NCI-H2081 (cell line): ENCODE measurements at places on chromosomes 4 and X.

DNA sequence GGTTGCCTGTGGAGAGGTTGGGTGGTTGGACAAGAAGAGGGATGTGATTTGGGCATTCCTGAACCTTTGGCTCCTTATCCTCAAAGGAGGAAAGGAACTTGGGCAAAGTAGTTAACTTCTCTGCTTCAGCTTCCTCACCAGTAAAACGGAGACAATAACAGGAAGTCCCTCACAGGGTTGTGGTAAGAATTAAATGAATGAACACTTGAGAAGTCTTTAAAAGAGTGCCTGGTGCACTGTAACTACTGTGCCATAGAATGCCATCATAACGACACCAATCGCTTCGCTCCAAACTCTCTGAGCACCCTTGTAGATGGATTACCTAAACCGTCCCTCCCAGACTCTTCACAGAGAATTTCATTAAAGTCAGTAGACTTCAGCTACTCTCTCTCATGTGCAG lies 10.5 kb downstream of the ZCCHC18 start:
- no peak for DNase-seq

DNA sequence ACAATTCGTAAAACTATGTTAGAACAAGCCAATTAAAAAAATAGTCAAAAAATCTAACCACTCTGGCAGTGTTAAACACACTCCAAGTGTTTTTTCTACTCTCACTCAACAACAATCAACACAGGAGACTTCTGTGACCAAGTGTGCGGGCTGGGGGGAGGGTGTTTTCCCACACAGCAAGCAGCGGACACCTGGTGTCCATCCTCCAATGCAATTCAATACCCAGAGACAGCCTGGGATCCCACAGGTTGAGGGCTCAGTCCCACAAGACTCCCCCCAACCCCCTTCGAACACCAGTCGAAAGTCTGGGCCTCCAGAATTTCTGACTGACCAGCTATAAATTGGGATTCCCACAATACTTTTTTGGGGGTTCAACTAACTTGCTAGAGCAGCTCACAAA lies 8.3 kb upstream of the PIM2 start:
- DNase-seq: no peak

- DNase-seq: no peak
Measured at GRCh38 chrX:49618574-49618973, 19.8 kb downstream of the GAGE1 start.

DNA sequence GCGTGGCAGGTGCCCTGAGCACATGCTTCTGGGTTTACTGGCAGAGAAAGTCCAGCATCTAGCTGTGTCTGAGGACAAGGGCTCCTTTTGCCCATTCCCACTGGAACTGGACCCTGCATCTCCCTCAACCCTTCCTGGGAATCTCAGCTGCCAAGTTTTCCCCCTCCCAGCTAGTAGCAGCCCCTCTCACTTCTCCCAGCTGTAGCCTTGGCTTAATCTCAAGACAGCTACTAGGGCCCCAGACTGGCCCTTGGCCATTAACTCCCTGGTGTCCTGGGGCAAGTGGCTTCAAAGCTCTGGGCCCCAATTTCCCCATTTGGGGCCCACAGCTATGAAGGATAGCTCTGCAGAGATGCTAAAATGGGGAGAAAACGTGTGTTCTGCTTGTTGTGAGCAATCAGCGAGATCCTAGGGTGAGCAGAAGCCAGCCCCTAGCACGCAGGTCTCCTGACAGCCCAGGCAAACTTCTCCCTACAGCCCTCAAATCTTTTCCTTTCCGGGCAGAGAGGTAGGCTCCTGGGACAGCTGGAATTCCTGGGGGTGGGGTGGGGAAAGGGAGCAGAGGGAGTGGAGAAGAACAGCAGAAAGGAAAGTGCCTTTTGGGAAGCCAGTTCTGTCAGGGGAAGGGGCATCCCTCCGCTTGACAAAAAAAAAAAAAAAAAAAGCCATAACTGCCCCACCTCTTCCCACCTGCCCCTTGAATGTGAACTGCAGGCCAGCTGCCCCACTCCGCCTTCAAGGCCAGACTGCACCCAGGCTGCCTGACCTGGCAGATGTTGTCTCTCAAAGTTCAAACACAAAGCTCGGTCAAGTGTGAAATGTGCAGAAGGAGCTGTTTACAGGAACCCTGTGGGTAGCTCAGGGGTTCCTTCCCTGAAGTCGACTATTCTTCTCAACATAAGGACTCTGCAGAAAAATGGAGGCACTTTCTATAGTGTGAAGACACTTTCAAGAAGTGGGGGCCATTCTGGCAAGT lies 16.6 kb downstream of the FGD1 start:
- DNase-seq: no peak

DNA sequence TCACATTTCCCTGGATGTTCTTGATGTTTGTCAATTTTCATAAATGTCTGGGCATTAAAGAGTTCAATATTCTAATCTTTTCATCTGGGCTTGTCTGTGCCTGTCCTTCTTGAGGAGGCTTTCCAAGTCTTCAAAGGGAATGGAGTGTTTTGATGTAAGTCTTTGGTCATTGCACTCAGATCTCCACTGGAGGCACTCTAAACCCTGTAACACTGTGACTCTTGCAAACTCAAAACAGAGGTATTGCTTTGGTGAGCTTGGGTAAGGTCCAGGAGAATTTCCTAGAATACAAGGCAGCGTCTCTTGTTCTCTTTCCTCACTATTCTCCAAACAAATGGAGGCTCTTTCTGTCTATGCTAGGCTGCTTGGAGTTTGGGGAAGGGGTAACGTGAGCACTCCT lies 1118.1 kb upstream of the PABPC4L start:
- DNase-seq: no peak

- DNase-seq: no peak
Measured at GRCh38 chr4:4831825-4832224, 27.6 kb upstream of the MSX1 start.

GRCh38 chr4:144336633-144337032 lies 196.1 kb upstream of the GYPA start:
- DNase-seq: no peak

GRCh38 chr4:122977103-122977502 lies 54.7 kb upstream of the NUDT6 start:
- no peak for DNase-seq

DNA sequence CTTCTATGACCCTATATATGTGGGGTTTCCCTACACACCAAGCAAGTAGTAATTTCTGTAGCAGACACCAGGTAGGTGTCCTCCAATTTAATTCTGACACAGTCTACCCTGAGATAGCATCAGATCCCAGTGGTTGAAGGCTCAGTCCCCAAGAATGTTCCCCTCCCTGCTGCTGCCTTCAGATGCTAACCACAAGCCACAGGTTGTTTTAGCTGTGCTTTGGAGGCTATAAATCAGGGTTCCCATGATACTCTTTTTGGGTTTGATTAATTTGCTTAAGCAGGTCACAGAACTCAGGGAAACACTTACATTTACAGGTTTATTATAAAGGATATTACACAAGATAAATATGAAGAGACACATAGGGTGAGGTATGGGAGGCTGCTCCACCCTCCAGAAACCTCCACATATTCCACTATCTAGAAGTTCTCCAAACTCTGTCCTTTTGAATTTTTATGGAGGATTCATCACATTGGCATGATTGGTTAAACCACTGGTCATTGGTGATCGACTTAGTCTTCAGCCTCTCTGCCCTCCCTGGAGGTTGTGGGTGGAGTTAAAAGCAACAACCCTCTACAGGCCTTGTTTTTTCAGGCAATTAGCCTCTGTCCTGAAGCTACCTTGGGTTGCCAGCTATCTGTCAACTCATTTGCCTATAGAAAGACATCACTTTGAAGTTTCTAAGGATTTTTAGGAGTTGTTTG lies 50.8 kb downstream of the GRIA2 start:
- DNase-seq: no peak

GRCh38 chr4:8164687-8165086 lies 6.1 kb upstream of the ABLIM2 start:
- DNase-seq: no peak
